ENCODE measurements at places on chromosomes 6 and 20. TPM values are rescaled to one million over a fixed set of nuclear protein-coding genes. Genes with fewer than 3 reads are reported as not detected.

ZBTB12 gene
- 5.1 TPM for total RNA-seq

MYB gene
- 0.57 TPM for total RNA-seq

RIMS4 gene
- 1.6 TPM for total RNA-seq

ABHD12 gene
- total RNA-seq = 97.1 TPM

COL19A1 gene
- total RNA-seq = not detected

OXT gene
- total RNA-seq = not detected

THEMIS gene
- not detected for total RNA-seq

DAAM2 gene
- not detected for total RNA-seq

LRFN2 gene
- not detected for total RNA-seq

HCK gene
- total RNA-seq = not detected

PLA2G7 gene
- total RNA-seq = not detected

AVP gene
- not detected for total RNA-seq

TRIM40 gene
- total RNA-seq = not detected

NKX2-4 gene
- total RNA-seq = not detected

NECAB3 gene
- total RNA-seq = 14.2 TPM

ULBP3 gene
- 4.0 TPM for total RNA-seq

CGA gene
- not detected for total RNA-seq

C6orf141 gene
- 25.8 TPM for total RNA-seq

MAP7 gene
- total RNA-seq = 33.6 TPM

RIPOR2 gene
- total RNA-seq = not detected

RSPO3 gene
- 122 TPM for total RNA-seq

TAGAP gene
- total RNA-seq = not detected

SLC2A4RG gene
- 59.2 TPM for total RNA-seq

CDH26 gene
- 0.18 TPM for total RNA-seq

CLDN20 gene
- not detected for total RNA-seq

ZNF831 gene
- total RNA-seq = not detected

OPN5 gene
- not detected for total RNA-seq

SERPINB6 gene
- total RNA-seq = 149 TPM

SLC22A16 gene
- total RNA-seq = not detected

RFX6 gene
- not detected for total RNA-seq

ZC2HC1B gene
- not detected for total RNA-seq

PSORS1C2 gene
- total RNA-seq = not detected

LRRN4 gene
- not detected for total RNA-seq

ALDH5A1 gene
- total RNA-seq = 8.3 TPM

CALHM6 gene
- not detected for total RNA-seq

UBE2C gene
- total RNA-seq = 241 TPM

TNFRSF6B gene
- total RNA-seq = 0.85 TPM

HLA-B gene
- 27.0 TPM for total RNA-seq

RNF8 gene
- total RNA-seq = 22.9 TPM

NCOA5 gene
- total RNA-seq = 25.0 TPM

RARS2 gene
- total RNA-seq = 23.5 TPM

DUSP15 gene
- total RNA-seq = 0.64 TPM

SDHAF4 gene
- total RNA-seq = 4.5 TPM

WFDC10B gene
- total RNA-seq = not detected

FAM209B gene
- total RNA-seq = not detected

BPI gene
- not detected for total RNA-seq

SPEF1 gene
- 2.1 TPM for total RNA-seq

Data from A549 treated with CpdA at 1 μM for 4 hours (cell line).